ENCODE measurements at places on chromosomes 2 and 18.
A peak's percentile ranks its signal among the peaks of the same experiment; 100 is the strongest.

DNA sequence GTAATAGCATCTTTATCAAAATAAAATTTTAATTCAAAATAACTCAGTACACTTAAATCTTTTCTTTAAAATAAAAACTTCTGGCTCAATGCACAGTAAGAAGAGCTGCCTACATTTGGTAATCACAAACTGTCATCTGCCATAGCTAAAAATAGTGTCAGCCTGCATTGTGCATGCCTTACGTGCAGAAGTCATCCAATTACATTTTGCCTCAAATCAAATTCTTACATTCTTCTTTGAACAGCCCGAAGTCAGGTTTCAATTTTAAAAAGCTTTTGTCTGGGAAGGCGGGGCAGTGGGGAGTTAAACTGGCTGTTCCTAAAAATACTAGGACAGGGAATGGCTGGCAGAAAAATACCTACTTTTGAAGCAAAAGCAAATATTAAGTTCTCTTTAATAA lies 51.1 kb downstream of the RTN4 start:
- peak; percentile 82 for ATAC-seq

GRCh38 chr2:101864426-101864825 lies 127.3 kb upstream of the IL1R2 start:
- ATAC-seq = no peak

DNA sequence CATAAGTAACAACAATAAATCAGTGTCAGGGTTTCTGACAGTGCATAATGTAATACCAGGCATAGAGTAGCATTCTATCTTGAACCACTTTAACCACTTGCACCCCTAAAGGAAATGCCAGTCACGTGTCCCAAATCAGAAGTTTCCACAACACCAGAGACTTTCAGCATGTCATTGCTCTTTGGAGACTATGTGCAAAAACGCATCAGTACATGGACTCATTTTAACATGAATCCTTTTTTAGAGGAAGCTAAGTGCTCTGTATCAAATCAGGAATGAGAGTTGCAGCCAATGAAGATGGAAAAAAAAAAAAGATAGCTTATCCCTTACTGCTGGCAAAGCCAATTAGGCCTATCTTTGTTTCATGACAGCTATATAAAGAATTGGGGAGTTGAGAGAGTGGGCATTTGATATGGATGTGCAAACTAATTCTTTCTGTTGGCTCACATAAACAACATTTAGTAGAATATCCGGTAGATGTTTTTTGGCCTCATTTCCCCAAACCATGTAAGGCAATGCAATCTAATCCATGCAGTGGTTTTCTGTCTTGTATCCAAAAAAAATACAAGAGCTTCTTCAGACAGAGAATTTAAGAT lies 353.1 kb downstream of the IRS1 start:
- ATAC-seq = peak; percentile 84

DNA sequence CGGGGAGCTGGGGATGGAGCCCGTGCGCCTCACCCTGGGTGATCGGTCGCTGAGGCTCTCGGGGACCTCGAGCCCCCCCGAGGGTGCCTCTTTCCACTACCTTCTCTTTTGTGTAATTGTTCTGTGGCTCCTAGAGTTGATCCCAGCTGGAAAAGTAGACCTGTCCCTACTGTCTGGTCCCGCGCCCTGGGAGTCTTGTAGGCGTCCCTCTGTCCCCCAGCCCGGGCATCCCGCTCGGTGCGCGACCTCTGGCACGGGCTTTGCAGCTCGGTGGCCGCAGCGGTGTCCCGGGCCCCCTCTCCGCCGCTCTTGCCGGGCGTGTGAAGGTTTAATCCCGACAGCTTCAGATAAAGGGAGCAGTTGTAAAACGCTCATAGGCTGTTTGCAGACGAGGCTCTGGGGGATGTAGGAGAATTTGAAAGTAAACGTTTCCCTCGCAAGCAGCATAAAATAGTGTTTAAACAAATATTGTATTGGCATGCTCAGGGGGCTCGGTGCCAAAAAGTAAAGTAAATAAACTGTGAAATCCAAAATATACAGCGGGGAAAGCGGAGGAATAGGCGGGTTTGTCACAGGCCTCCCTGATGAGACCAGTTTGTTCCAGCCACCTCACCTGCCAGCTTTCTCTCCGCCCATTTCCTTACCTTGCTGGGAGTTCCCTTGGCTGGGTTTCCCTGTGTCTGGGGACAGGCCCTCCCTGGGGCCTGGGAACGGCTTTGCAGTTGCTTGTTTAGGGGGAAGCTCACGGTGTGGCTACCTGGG lies 1.9 kb downstream of the GLI2 start:
- peak; percentile 13 for ATAC-seq

DNA sequence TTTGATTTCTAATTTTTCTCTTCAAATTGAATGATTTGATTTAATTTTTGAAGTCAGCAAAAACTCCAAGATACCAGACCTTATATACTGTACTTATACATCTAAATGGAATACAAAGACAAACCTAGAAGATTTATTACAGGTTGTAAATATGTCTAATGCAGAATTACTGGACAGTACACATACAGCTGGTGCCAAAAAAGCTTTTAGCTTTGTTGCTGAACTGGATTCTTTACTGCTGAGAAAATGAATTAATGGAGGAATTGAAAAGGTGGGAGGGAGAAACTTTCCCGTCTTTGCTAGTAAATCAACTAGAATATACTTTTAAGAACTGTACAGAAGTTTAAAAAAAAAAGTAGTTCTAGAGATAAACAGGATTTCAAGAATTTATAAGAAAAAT lies 17.5 kb downstream of the C1D start:
- ATAC-seq = peak; percentile 62

DNA sequence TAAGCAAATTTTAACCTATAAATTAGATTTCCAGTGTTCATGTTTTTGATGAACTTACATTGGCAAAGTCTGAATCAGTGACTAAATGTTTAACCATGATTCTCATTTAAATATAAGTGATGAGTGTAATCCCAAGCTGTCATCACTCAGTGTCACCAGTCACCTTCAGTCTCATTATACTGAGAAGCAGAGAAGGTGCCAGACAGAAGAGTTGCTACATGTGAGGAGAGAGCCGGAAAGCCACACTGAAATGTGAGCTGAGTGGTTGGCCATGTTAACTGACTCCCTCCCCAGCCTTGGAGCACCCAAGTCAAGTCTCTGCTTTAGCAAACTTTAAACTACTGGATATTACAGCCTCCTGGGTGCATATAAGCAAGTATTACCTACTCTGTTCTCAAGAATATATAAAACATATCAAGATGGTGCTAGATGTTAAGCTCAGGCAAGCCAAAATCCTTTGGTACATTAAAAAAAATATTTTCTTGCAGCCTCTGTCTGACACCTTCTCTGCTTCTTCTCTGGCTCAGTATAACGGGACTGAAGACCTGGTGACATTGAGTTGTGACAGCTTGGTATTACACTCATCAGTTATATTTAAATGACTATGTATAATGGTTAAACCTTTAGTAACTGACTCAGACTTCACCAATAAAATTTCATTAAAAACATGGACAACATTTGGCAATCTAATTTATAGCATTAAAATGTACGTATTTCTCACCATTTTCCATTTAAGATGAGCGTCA lies 75.8 kb upstream of the MAP3K20 start:
- no peak for ATAC-seq

DNA sequence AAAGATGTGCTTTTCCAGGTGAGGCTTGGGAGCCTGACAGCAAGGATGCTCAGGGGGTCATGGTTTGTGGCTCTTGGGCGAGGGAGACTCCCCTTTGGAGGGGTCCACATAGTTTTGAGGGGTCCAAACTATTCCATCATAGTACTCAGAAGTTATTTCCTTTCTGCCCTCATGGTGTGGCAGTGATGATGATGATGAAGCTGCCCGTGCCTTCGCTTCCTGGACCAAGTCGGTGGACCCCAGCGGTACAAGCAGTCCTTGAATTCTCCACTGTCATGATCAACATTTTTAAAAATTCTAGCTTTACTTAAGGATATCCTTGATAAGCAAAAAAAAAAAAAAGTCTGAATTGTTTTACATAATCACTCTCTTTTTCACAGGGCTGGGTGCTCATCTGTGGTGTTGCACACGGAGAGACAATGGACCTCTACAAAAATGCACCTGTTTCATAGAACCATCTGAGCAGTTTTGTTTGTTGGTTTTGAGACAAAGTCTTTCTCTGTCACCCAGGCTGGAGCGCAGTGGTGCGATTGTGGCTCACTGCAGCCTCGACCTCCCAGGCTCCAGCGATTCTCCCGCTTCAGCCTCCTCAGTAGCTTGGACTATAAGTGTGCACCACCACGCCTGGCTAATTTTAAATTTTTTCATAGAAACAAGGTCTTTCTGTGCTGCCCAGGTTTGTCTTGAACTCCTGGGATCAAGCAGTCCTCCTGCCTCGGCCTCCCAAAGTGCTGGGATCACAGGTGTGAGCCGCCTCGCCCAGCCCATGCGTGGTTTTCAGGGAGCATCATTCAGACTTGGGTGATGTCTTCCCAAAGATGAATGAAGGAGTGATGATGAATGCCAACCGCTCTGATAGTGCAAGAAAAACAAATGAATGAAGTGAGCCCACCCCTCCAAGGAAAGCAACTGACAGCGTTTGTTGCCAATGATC lies 271.4 kb upstream of the HDAC4 start:
- no peak for ATAC-seq

GRCh38 chr2:23381084-23381483 lies 3.9 kb upstream of the KLHL29 start:
- 0 out of 3 replicates have a peak, but pooled peaks have one; percentile 13 for ATAC-seq

- ATAC-seq = no peak
Observed at GRCh38 chr2:113236367-113237159, 42.2 kb downstream of the PAX8 start.

DNA sequence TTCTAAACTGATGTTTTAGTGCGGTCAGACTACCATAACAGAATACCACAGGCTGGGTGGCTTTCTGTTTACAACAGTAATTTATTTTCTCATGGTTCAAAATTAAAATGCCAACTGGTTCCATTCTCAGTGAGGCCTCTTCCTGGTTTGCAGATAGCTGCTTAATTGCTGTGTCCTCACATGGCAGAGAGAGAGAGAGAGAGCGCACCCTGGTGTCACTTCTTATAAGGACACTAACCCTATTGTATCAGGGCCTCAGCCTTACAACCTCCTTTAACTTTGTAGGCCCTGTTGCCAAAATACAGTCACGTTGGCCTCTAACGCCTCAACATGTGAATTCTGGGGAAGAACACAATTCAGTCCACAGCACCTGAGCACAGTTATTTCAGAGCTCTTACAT lies 37.5 kb upstream of the ZNF385B start:
- peak; percentile 76 for ATAC-seq

DNA sequence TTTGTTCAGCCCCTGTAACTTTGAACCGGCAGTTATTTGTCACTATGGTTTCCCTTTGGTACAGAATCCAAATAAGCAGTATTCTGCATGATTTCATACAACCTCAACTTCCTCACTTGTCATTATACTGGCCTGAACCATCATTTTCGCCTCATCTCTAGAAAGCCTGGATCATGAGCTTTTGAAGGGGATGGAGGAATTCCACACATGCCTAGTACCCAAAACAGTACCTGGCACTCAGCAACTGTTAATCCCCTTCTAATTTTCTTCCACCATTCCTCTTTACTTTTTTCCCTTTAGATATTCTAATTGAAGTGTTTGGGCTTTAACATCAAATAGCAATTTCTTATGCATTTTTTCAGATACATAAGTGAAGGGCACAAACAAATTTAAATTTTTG lies 1574.4 kb upstream of the NXPH2 start:
- no peak for ATAC-seq

GRCh38 chr2:217857624-217858506 lies 144.9 kb downstream of the TNS1 start:
- ATAC-seq = no peak

DNA sequence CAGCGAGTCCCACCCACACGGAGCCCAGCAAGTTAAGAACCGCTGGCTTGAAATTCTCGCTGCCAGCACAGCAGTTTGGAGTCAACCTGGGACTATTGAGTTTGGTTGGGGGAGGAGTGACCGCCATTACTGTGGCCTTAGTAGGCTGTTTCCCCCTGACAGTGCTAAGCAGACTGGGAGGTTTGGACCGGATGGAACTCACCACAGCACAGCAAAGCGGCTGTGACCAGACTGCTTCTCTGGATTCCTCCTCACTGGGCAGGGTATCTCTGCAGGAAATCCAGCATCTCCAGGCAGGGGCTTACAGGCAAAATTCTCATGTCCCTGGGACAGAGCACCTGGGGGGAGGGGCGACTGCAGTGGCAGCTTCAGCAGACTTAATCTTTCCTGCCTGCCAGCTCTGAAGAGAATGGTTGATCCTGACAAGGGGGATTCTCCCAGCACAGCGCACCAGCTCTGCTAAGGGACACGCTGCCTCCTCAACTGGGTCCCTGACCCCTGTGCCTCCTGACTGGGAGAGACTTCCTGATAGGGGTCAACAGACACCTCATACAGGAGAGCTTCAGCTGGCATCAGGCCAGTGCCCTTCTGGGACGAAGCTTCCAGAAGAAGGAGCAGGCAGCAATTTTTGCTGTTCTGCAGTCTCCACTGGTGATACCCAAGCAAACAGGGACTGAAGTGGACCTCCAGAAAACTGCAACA lies 425.4 kb downstream of the NYAP2 start:
- no peak for ATAC-seq

- ATAC-seq = no peak
Observed at GRCh38 chr2:199646439-199646838, 188.7 kb upstream of the SATB2 start.

DNA sequence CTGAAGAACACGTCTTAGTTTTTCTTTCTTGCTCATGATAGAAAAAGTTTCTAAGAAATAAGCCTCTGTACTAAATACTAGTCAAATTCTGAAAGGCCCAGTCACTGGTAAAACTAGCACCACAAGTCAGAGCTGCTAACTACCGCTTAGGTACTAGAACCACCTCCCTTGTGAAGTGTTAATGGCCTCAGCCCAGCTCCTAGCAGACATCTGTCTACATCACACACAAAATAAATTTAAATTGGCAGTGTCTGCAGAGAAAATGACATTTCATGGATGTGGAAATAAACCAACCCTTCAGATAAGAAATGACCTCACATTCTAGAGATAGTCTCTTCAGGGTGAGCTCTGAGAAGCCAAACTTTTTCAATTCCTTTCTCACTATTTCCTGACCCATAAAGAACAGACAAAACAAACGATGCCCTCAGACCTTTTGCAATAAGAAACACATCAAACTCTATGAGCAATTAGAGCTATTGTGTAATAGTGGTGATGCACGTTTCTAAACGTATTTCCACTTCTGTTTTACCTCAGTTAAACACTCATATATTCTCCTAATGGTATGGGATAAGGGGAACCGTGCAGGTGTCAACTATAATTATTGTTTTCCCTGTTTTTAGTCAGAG lies 70.3 kb upstream of the DSG1 start:
- no peak for ATAC-seq

DNA sequence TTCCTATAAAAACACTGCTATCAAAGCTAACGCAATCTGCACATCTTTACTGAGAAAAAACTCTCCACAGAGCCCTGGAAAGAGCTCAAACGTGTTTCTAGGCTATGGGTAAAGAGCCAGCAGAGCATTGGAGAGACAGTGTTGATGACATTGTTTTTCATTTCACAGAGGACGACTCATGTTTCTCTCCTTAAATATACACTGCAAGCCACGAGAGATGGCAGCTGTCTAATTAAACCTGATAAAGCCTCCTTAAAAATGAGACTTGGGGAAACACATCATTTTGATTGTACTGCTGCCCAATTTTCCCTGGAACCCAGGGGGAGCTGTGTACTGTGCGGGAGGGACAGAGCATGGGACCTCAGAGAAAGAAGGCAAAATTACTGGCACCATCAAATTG lies 294.3 kb upstream of the SETBP1 start:
- ATAC-seq = no peak

GRCh38 chr2:179911569-179911968 lies 50.2 kb upstream of the ZNF385B start:
- ATAC-seq = no peak

Measured in SK-N-SH treated with all-trans-retinoic acid at 6 μM for 48 hours (cell line).